ENCODE measurements at places on chromosomes 6 and 20.
A peak's percentile ranks its signal among the peaks of the same experiment; 100 is the strongest.

DNA sequence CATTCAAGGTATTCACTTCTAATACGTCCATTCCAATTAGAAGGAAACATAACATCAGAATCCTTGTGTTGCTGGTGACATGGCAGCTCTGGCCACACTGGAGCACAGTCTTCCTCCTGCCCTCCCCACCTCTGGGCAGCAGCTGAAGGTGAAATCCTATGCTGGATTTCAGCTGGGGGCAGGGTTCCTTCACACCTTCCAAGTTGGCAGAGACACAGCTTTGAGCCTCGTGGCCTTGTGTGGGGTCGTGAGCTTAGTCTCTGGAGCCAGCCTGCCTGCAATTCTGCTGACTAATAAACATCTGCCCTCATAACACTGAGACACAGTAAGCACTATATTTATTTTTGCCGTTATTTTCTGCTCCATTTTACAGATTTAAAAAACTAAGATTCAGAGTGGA lies 218.9 kb upstream of the RIN2 start:
- DNase-seq, result no peak

GRCh38 chr6:130296854-130297253 lies 69.0 kb upstream of the TMEM200A start:
- DNase-seq, result no peak

- peak; percentile 57 for DNase-seq
Measured at GRCh38 chr6:39812853-39813533, 20.8 kb downstream of the DAAM2 start.

DNA sequence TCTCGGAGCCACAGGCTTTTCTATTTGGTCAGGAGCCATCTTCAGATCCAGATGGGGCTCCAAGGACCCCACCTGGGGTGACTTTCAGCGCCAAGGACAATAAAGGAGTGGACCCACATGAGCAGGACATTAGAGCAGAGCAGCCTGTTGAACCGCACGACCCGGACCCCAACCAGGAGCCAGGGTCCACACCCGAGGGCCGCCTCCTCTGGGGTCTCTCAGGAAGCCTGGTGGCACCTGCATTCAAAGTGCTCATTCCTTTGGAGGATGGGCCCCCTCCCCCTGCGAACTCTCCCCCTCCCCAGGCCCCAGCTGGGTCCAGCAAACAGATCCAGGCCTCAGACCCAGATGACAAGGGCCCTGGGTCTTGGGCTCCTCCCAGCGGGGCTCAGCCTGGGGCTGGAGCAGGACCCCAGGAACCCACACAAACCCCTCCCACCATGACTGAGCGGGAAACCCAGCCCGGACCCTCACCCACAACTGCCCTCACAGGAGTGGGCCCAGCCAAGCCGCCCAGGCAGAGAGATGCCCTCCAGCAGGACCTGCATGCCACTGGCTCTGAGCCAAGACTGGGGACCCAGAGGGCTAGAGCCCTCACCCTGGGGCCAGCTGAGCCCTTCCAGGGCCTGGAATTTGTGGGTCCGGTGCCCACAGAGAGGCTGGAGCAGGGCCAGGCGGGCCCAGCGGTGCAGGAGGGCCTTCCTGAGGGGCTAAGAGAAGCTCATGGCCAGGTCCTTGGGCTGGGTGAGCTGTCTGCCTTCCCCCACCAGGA lies 23.9 kb downstream of the RAB44 start:
- no peak for DNase-seq

- no peak for DNase-seq
Measured at GRCh38 chr6:127464881-127465459, 5.8 kb upstream of the KIAA0408 start.

DNA sequence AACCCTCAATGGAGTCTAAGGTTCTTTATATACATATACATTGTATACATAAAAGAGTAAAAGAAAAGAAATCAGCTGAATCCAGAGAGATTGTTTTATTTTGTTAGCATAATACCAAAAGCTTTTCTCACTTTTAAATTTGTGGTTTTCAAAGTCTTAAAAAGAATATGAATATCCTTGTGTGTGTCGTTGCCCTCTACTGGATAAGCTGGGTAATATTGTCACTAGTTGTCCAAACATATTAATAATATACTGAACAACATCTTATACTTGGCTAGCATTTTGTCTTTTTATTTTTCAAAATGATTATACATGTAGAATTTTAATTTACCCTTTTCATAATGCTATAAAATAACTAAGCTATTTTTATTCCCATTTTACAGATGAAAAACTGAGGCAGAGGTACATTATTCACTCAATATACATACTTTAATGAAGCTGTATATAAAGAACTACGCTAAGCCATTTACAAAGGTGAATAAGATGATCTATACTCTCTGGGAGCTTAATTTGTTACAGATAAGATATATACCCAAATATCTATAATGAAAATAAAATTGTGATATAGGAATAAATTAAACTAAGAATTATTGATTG lies 531.7 kb downstream of the TFAP2B start:
- no peak for DNase-seq

GRCh38 chr6:16482702-16483314 lies 244.4 kb downstream of the GMPR start:
- no peak for DNase-seq

DNA sequence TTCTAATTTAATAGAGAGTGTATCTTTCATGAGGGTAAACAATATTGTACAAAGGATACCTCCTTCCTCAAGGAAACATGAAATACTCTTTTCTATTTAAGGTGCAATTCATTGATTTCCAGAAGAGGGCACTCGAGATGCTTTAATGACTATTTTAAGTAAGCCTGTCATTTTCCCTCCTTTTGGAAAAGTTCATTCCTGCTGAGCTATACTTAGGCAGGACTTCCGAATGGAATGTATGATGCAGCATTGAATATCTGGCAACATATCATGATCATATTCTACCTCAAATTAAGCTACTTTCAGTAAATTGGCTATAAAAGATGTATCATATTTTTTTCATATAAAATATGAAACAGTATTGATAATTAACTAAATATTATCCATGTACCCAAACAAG lies 5.0 kb downstream of the DST start:
- DNase-seq, result no peak

DNA sequence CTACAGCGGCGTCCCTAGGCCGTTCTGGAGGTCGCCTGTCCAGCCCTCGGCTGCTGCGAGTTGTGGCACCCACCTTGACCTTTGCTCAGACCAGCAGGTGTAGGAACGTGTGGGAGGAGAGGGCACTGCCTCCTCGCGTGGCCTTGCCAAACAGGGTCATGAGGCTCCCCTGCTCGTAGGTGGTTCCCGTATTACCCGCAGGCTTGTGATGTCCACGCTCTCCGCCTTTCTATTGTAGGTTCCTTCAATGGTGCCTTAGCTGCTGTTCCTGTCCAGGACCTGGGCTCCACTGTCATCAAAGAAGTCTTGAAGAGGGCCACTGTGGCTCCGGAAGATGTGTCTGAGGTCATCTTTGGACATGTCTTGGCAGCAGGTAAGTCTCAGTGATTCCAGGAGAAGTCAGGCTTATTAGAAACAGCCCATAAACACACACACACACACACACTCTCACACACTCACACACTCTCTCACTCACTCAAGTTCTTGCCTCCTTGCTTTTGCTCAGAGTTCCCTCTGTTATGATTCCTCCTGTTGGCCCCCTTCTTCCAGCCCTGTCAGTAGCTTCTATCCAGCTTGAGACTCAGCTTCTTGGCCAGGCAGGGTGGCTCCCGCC lies 942 bp downstream of the ACAT2 start:
- DNase-seq, result no peak

GRCh38 chr6:6176586-6177228 lies 143.8 kb downstream of the F13A1 start:
- DNase-seq, result no peak

DNA sequence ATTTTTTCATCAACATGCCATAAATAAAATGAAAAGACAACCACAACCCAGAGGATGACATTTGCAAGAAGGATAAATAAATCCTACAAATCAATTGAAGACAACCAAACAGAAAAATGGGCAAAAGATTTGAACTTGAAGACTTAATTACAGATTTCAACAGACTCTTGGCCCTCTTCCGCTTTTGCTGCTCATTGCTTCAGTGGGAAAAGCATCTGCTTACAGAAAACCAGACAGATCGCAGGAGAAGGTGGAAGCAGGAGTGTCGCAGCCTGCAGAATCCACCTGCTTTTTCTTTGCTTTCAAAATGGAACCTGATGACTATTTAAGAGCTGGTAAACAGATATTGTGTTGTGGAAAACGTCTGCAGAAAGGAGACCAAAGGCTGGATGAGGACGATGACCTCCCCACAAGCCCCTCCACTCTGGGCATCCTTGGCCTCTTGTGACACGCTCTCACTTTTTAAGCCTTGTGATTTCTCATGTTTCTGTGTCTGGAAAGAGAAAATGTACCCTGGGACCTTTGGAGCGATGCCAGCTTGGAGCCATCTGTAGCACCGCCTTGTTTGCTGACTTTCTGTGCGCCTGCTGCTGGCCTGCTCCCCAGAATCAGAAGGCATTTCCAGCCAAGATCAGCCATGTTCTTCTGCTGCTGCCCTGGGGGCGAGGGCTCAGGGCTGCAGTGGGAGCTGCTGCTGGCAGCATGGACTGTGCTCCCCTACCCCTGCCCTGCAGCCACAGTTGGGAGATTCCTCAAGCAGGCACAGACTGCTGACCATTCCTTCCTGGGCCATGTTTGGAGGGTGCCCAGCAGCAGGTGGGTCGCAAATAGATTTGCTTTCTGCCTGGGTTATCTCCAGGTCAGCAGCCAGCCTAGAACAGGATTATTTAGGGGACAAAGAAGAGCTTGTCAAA lies 3.6 kb upstream of the CSTL1 start:
- no peak for DNase-seq

DNA sequence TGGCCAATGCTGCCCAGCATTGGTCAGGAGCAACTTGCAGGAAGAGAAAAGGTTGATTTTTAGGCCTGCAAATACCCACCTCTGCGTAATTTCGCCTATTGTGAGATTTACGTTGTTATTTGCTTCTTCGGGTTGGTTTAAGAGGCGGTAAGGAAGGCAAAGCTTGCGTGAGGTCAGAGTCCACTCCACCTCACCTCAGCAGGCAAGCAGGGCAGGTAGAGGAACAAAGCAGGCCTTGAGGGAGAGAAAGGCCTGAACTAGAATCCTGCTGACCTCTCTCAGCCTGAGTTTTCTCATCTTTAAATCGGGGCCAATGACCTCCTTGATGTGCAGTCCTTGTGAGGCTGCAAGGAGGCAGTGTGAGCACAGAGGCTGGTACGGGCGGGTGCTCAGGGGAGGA lies 239.1 kb downstream of the CDC5L start:
- DNase-seq, result no peak

- DNase-seq, result peak; percentile 16
Measured at GRCh38 chr6:39684790-39685488, 40.3 kb downstream of the KIF6 start.

DNA sequence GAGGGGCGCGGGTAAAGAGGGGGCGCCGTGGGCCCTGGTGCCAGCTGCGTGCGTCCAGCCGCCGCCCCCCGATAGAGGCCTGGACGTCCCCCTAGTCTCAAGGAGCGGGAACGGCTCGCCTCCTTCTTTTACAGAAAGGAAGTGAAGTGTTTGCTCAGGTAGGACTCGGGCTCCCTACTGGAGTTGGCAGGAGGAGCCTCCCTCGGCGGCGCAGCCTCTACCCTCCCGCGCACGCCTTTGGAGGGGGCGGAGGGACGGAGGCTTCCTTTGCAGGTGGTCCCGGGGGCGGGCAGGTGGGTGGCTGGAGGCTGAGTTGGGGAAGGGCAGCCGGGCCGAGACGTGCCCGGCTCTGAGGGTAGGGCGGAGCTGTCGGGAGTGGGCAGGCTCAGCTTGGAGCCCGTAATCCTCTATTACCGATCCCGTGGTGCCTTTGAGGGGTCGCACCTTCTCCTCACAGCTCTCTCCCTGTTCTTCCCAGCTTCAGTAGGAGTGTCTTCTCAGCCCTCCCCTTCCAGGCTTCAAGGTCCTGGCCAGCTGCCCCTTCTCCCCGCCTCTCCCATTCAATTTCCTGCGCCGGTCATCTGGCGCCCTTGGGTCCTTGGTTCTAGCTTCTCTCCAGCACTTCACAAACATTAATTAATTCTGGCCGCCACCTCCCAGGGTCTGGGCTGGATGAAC lies 728 bp downstream of the ITPR3 start:
- peak; percentile 78 for DNase-seq

DNA sequence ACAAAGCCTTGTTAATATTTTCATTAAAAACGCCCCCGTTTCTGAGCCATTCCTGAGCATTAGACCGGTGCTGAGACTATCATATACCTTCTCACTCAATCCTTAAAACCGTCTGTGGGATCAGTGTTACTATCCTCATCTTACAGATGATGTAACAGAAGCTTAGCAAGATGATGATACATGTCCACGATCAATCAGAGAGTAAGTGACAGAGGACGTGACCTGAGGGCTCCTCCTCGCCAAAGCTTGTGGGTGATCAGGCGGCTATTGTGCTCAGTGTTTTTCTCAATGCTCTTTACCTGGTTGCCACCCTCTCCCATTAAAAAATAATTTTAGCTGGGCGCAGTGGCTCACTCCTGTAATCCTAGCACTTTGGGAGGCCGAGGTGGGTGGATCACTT lies 113.1 kb downstream of the MTHFD1L start:
- no peak for DNase-seq

- DNase-seq, result no peak
Measured at GRCh38 chr6:13848522-13849150, 34.3 kb upstream of the MCUR1 start.

- no peak for DNase-seq
Measured at GRCh38 chr20:49575551-49576060, 7.7 kb upstream of the PTGIS start.

DNA sequence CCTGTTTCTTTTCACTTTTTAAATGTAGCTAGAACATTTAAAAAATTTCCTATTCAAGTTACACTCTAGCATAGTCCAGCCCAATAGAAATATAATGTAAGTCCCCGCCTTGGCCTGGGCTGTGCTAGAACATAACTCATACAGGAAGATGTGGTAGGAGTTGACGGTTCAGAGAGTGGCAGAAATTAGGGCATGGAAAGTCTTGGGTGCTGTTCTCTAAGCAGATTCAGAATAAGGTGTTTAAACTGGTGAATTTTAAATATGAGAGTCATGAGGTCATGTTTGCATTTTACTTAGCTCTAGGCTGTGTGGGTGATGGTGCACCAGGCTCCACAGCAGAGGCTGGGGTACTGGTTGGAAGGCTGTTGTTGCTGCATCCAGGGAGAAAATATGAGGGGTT lies 256.5 kb downstream of the FARS2 start:
- no peak for DNase-seq

DNA sequence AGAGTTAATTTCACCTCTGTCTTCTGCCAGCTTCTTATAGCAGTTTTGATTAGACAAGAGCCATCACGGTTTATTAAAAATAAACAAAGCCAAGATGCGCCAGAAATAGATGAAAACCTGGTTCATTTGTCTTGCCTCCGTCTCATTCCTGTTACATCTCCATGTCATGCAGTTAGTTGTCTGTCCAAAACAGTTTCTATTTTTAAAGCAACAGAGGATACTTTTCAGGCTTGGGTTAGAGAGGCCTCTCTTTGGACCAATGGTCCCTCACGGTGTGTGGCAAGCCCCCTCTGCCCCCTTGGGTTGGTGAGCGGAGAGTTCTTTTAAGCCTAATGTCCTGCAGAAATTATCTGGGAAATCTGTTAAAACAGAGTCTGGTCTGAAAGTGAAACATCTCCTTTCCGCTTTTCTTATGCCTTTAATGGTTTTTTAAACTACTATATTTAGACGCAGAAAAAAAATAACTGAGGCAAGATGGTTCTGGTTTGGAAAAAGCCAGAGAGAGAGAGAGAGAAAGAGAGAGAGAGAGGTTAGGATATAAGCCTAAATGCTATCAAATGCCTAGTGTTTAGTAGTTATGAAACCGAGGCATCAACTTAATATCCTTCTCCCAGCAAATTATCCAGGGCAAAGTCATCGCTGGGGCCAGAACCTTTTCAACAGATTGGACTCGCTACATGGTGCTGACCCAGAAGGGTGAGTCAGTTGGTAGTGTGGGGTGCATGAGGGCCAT lies 64.5 kb downstream of the ZDHHC14 start:
- no peak for DNase-seq

- DNase-seq, result no peak
Measured at GRCh38 chr20:20553541-20553940, 158.9 kb downstream of the RALGAPA2 start.
